Naive B cell (primary cell): ENCODE measurements at places on chromosomes 11 and 22. TPM values are rescaled to one million over a fixed set of nuclear protein-coding genes. Genes with fewer than 3 reads are reported as not detected.

The CD3E gene
- 1.8 TPM for polyA plus RNA-seq

The LARGE2 gene
- polyA plus RNA-seq, result 36.5 TPM

GRCh38 chr11:66334605-66335442 lies 1.4 kb downstream of the RIN1 start:
- H3K27me3 ChIP-seq, result peaks cover 8% of the 10 kb centered on the region
- peaks cover 20% of the 10 kb centered on the region for H3K4me1 ChIP-seq
- H3K36me3 ChIP-seq, result no peaks in the 10 kb centered on the region

The RPS6KB2 gene
- polyA plus RNA-seq, result 52.3 TPM

DNA sequence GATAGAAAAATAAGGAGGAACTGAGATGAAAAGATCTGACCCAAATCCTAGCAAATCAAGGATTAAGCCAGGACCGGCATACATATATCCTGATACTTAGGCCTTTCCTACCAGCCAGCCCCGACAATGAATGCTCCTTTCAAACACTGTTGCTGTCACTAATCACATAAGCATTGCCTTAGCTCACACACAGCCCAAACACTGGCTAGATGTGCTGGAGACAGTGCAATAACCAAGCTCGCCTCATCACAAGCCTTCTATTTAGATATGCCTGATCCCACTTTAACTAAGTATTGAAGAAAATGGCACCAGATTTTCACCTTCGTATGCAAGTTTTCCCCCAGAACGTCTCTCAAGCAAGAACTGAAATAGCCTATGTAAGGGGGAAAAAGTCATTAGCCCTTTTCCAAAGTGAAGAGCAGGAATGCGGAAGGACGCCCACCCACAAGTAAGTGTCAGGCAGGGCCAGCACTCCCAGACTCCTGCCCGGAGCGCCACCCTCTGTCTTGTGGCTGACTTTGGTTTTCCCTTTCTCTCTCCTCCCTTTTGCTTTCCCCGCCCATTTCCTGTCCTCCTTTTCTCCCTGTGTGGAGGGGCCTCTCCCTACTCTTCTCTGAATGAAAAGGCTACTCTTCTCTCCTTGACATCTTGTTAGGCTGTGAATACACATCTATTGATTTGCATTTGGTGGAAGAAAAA lies 8.9 kb upstream of the OPCML start:
- H3K4me3 ChIP-seq, result no peak overlapping the region
- no peaks in the 10 kb centered on the region for H3K4me1 ChIP-seq
- DNase-seq, result no peak
- H3K36me3 ChIP-seq, result no peaks in the 10 kb centered on the region
- H3K27ac ChIP-seq, result no peak overlapping the region

DNA sequence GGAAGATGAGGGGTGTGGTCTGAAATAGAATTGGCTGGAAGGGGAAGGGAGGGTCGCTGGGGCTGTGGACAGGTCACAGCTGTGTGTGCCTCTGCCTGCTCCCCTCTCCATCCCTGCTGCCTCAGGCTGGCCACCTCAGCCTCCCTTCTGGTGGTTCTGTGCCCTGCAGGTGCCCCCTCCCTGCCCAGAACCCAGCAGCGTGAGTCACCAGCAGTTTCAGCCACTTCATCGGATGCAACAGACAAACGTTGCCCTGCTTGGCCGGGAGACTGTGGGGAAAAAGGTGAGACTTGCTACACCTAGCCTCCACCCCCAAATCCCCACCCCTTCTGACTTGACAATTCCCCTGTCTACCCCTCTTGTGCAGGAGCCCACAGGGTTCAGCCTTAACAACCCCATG lies 21.8 kb upstream of the LRRC10B start:
- H3K4me1 ChIP-seq, result no peaks in the 10 kb centered on the region
- H3K4me3 ChIP-seq, result no peak overlapping the region
- H3K27me3 ChIP-seq, result no peaks in the 10 kb centered on the region
- peaks cover 17% of the 10 kb centered on the region for H3K36me3 ChIP-seq
- no peak for DNase-seq

GRCh38 chr22:29214232-29214631 lies 8.5 kb downstream of the EMID1 start:
- DNase-seq, result no peak
- no peak overlapping the region for H3K27ac ChIP-seq
- H3K27me3 ChIP-seq, result peaks cover 78% of the 10 kb centered on the region
- peaks cover 13% of the 10 kb centered on the region for H3K4me1 ChIP-seq
- H3K36me3 ChIP-seq, result no peaks in the 10 kb centered on the region
- H3K4me3 ChIP-seq, result peak overlapping the region; percentile 19

GRCh38 chr11:134464981-134465730 lies 53.1 kb upstream of the B3GAT1 start:
- no peak overlapping the region for H3K27ac ChIP-seq
- H3K4me1 ChIP-seq, result no peaks in the 10 kb centered on the region
- H3K4me3 ChIP-seq, result no peak overlapping the region
- peaks cover 58% of the 10 kb centered on the region for H3K27me3 ChIP-seq
- no peak for DNase-seq

The KIAA0930 gene
- 5.7 TPM for polyA plus RNA-seq

The DDI1 gene
- not detected for polyA plus RNA-seq

The OR56A1 gene
- not detected for polyA plus RNA-seq

GRCh38 chr11:84420271-84420670 lies 1134.1 kb upstream of the CCDC90B start:
- H3K4me3 ChIP-seq, result no peak overlapping the region
- no peak overlapping the region for H3K27ac ChIP-seq
- H3K4me1 ChIP-seq, result no peaks in the 10 kb centered on the region
- no peak for DNase-seq
- no peaks in the 10 kb centered on the region for H3K27me3 ChIP-seq
- H3K36me3 ChIP-seq, result no peaks in the 10 kb centered on the region

- no peak overlapping the region for H3K27ac ChIP-seq
- H3K36me3 ChIP-seq, result no peaks in the 10 kb centered on the region
- H3K27me3 ChIP-seq, result no peaks in the 10 kb centered on the region
- peaks cover 30% of the 10 kb centered on the region for H3K4me1 ChIP-seq
Observed at GRCh38 chr11:33387581-33387980, 130.4 kb downstream of the HIPK3 start.

DNA sequence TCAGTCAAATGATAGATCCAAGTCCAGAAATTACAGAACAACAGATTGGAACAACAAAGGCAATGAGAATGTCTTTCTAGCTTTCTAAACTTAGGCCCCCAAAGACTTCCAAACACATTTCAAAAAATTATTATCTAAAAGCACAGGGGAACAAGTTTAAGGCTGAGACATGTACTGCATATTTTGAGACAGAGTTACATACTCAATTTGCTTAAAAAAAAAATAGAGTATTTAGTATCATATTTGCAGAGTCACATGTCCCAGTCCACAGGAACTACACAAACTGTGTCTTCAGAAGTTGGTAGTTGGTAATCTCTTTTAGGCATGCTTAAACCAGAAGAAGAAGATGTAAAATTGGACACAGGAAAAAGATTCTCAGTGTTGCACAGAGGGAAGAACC lies 127.2 kb downstream of the MAML2 start:
- peaks cover 63% of the 10 kb centered on the region for H3K4me1 ChIP-seq
- H3K4me3 ChIP-seq, result peak overlapping the region; percentile 57
- H3K36me3 ChIP-seq, result no peaks in the 10 kb centered on the region
- DNase-seq, result no peak
- peak overlapping the region; percentile 99 for H3K27ac ChIP-seq
- H3K27me3 ChIP-seq, result no peaks in the 10 kb centered on the region

DNA sequence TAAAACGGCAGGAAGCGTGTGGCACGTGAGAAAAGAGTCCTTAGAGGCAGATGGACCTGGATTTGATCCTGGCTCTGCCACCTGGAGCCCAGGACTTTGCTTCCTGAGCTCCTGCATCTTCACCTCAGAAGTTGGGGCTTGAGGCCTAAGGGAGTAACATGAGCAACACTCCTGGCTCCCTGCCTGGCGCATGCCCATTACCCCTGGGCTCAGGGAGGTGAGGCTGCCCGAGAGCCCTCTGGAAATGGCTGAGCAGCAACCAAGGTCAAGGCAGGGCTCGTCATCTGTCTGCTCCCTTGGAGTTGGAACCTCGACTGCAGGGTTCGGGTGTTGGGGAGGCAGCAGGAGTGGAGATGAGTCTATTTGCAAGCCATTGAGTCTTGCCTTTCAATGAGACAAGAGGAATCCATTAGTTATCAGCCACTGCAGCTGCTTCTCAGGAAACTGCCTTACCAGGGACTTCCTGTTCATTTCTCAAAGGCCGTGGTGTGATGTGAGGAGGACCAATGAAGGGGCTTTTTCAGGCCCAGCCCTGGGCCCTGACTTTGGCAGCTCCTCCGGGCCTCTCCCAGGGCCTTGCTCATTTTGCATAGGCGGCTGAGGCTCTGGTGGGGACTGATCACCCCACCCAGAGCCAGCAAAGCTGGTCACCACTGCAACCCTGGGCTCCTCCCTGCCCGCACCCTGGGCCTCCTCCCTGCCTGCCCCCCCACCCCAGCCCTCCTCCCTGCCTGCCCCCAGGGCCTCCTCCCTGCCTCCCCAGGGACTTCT lies 6.4 kb downstream of the FADS2 start:
- H3K27me3 ChIP-seq, result no peaks in the 10 kb centered on the region
- H3K4me1 ChIP-seq, result peaks cover 34% of the 10 kb centered on the region

- no peaks in the 10 kb centered on the region for H3K4me1 ChIP-seq
- no peak for DNase-seq
- H3K36me3 ChIP-seq, result peaks cover 22% of the 10 kb centered on the region
- no peak overlapping the region for H3K27ac ChIP-seq
- H3K4me3 ChIP-seq, result no peak overlapping the region
- H3K27me3 ChIP-seq, result peaks cover 6% of the 10 kb centered on the region
Observed at GRCh38 chr11:2591805-2592204, 108.0 kb downstream of the KCNQ1OT1 start.

- no peak overlapping the region for H3K4me3 ChIP-seq
- no peaks in the 10 kb centered on the region for H3K27me3 ChIP-seq
- H3K27ac ChIP-seq, result no peak overlapping the region
- DNase-seq, result no peak
Observed at GRCh38 chr11:111331711-111332479, 33.5 kb downstream of the POU2AF3 start.

The RGL4 gene
- 1.8 TPM for polyA plus RNA-seq

- H3K27me3 ChIP-seq, result no peaks in the 10 kb centered on the region
- H3K4me1 ChIP-seq, result no peaks in the 10 kb centered on the region
- H3K27ac ChIP-seq, result no peak overlapping the region
- no peak for DNase-seq
Observed at GRCh38 chr11:60994541-60995080, 23.1 kb downstream of the CD6 start.

- DNase-seq, result no peak
- H3K36me3 ChIP-seq, result peaks cover 20% of the 10 kb centered on the region
- H3K27me3 ChIP-seq, result no peaks in the 10 kb centered on the region
- no peak overlapping the region for H3K4me3 ChIP-seq
- no peaks in the 10 kb centered on the region for H3K4me1 ChIP-seq
- H3K27ac ChIP-seq, result no peak overlapping the region
Observed at GRCh38 chr11:67230406-67230805, 35.9 kb upstream of the GRK2 start.

- DNase-seq, result no peak
- H3K27ac ChIP-seq, result no peak overlapping the region
- no peaks in the 10 kb centered on the region for H3K4me1 ChIP-seq
- H3K4me3 ChIP-seq, result no peak overlapping the region
- peaks cover 5% of the 10 kb centered on the region for H3K27me3 ChIP-seq
Observed at GRCh38 chr11:112751772-112752171, 209.4 kb upstream of the NCAM1 start.

DNA sequence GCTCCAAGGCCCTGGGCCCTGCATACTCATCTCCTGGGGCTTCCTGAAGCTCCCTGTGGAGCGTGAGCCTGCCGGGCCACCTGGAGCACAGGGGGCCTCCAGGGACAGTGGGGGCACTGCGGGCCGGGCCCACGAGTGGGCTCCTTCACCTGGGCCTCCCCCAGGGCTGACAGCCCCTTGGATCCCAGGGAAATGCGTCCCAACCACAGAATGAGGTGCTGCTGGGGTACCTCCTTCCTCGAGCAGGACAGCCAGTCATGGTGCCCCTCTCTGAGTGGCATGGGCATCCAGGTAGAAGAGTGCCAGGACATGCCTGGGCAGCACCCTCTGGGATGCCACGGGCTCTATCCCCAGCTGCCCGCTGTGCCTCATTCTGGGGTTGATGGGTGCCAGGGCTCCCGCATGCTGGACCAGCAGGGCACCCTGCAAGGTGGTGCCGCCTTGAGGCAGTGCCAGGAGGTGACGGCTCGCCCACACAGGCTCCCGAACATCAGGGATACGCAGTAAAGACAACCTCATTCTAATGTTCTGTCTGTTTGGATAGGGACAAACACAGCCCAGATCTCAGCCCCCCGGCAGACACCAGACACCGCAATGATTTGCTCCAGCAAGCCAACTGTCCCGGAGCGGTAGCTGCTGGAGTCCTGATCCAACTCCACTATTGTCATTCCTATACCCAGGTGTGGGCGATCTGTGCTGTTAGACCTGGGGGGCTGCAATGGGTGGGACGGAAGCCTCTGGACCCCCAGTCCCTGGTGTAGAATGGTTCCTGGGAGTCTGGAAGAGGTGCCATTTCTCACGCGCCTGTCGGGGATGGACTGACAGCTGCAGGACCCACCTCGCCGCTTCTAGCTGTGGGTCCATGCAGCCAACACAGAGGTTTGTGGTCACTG lies 25.8 kb downstream of the KRTAP5-5 start:
- H3K27me3 ChIP-seq, result peaks cover 38% of the 10 kb centered on the region
- H3K4me3 ChIP-seq, result no peak overlapping the region
- H3K27ac ChIP-seq, result no peak overlapping the region
- H3K36me3 ChIP-seq, result no peaks in the 10 kb centered on the region
- no peak for DNase-seq

The GGTLC2 gene
- polyA plus RNA-seq, result not detected

DNA sequence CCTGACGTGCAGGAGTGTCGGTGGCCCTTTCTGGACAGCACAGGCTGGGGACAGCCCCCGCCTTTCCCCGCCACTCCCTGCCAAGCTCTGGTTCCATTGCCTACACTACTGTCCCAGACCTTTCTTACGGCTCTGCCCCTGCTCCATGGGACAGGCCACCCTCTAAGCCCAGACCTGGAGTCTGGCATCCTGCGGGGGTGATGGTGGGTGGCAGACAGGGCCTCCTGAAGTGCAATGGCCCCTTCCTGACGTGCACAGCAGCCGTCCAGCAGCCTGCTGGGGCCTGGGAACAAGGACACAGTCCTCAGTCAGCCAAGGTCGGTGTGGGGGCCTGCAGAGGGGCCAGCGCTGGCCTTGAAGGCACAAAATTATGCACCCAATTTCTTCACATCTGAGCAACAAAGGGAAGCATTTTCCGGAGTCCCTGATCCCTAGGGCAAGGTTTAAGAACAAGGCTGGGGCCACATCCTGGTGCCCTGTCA lies 79.7 kb upstream of the KCNQ1OT1 start:
- H3K27me3 ChIP-seq, result no peaks in the 10 kb centered on the region
- H3K36me3 ChIP-seq, result peaks cover 8% of the 10 kb centered on the region
- no peak for DNase-seq
- no peak overlapping the region for H3K4me3 ChIP-seq

- no peak for DNase-seq
- no peaks in the 10 kb centered on the region for H3K36me3 ChIP-seq
- no peak overlapping the region for H3K4me3 ChIP-seq
- peaks cover 13% of the 10 kb centered on the region for H3K4me1 ChIP-seq
- H3K27me3 ChIP-seq, result peaks cover 72% of the 10 kb centered on the region
- no peak overlapping the region for H3K27ac ChIP-seq
Observed at GRCh38 chr11:111454561-111455192, 57.5 kb downstream of the BTG4 start.

The GLB1L3 gene
- polyA plus RNA-seq, result not detected

- peak; percentile 65 for DNase-seq
- peaks cover 54% of the 10 kb centered on the region for H3K4me1 ChIP-seq
- peak overlapping the region; percentile 67 for H3K27ac ChIP-seq
- H3K27me3 ChIP-seq, result no peaks in the 10 kb centered on the region
Observed at GRCh38 chr11:116853461-116854073, 16.1 kb upstream of the APOA1 start.

- H3K27me3 ChIP-seq, result no peaks in the 10 kb centered on the region
- peaks cover 36% of the 10 kb centered on the region for H3K4me1 ChIP-seq
- H3K27ac ChIP-seq, result no peak overlapping the region
- DNase-seq, result no peak
- no peak overlapping the region for H3K4me3 ChIP-seq
- H3K36me3 ChIP-seq, result no peaks in the 10 kb centered on the region
Observed at GRCh38 chr11:124753205-124753604, 1.1 kb upstream of the VSIG2 start.
